ENCODE measurements at places on chromosomes 2 and 18.

GRCh38 chr2:8440029-8440778 lies 241.7 kb upstream of the ID2 start:
- DNase-seq, result no peak

DNA sequence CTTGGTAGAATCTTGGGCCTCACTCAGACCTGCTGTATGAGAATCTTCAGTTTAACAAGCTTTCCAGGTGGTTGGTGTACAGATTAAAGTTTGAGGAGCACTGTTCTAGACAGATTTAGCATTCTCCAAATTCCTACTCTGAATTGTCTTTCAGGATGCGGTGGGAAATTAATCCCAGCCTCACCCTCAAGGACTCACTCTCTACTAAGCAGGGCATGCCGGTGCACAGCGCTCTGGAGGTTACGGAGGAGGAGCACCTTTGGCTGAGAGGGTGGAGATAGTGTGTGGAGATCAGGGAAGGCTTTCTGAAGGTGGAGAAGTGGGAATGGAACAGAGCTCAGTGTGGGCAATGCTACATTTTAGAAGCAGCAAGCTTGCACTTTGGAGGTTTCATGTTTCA lies 359.2 kb downstream of the LRATD1 start:
- DNase-seq, result no peak

DNA sequence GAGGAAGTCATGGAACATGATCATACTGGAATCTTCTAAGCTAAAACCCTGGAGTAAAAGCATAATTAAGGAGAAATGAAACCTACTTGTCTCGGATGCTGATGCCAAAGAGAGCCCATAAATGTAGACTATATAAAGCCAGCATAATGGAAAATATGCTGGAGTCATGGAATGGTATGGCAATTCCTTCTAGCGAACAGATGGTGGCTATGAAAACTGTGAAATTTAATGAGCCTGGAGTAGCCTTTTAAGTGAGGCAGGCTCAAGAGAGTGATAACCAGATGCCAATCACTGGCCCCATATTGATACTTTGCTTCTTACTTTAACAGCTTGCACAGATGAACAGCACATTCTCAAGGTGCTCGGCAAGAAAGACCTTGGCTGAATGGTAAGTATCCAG lies 206.3 kb downstream of the PID1 start:
- DNase-seq, result no peak

DNA sequence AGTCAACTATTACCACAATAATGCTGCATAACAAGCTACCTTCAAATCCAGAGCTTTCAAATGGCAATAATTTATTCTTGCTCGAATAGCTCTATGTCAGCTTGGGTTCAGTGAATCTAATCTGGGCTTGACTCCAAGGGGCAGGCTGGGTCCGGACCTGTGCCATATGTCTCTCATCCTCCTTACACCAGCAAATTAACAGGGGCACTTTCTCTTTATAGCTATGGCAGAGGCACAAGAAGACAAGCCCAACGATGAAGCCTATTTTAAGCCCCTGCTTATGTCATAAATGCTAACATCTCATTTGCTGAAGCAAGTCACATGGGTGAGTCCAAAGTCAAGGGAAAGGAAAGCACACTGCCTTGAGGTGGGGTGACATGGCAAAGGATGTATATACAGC lies 13.3 kb upstream of the ZNF521 start:
- no peak for DNase-seq

DNA sequence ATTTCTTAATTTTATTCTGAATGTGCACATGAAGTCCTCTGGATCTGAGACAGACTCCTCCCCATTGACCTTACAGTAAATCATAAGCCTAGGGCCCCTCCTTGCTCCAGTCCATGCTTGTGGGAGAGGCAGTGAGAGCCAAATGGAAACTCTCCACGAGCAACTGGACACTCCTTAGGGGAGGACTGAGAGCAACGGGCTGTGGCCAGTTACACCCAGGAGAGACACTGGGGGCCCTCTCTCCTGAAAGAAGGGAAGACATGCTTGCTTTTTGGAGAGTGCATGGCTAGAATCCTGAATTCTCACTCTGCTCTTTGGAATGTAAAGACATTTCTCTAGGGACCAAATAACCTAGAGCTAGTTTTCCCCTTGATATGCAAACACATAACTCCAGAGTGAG lies 49.0 kb upstream of the BIN1 start:
- DNase-seq, result no peak

DNA sequence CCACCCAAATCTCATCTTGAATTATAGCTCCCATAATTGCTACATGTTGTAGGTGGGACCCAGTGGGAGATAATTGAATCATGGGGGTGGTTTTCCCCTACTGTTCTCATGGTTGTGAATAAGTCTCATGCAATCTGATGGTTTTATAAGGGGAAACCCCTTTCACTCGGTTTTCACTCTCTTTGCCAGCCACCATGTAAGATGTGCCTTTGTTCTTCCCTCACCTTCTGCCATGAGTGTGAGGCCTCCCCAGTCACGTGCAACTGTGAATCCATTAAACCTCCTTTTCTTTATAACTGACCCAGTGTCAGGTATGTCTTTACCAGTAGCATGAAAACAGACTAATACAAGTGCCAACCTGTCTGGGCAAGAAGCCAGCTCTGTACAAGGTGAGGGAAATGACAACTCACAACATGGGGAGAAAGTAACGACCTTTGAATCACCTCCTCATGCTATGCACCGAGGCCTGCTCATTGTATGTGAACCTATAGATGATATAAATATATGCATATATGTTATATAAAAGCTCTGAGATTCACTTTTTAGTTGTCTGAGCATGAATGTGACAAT lies 162.2 kb downstream of the ALPK2 start:
- no peak for DNase-seq

DNA sequence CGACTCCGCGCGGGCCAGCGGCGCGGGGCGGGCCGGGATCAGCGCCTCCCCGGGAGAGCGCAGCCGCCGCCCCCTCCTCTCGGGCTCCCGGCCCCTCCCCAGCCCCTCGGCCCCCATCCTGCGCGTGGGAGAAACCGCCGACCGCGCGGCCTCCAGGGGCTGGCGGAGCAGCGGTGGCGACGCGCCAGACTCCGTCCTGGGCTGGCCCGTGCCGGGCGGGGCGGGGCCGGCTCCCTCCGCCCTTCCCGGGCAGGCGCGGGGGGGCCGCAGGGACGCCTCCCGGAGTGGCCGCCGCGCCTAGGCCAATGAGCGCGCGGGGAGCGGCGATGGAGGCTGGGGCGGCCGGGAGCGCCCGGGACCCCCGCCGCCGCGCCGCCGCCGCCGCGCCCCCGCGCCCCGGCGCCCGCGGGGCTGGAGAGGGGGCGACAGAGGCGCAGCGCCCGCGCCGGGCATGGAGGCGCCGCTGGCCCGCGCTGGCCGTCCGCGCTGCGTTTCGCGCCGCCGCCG lies 49.1 kb downstream of the KCNIP3 start:
- DNase-seq, result no peak

All from NCI-H2029 (cell line).